ENCODE measurements at places on chromosomes 4 and X.
A peak's percentile ranks its signal among the peaks of the same experiment; 100 is the strongest.

DNA sequence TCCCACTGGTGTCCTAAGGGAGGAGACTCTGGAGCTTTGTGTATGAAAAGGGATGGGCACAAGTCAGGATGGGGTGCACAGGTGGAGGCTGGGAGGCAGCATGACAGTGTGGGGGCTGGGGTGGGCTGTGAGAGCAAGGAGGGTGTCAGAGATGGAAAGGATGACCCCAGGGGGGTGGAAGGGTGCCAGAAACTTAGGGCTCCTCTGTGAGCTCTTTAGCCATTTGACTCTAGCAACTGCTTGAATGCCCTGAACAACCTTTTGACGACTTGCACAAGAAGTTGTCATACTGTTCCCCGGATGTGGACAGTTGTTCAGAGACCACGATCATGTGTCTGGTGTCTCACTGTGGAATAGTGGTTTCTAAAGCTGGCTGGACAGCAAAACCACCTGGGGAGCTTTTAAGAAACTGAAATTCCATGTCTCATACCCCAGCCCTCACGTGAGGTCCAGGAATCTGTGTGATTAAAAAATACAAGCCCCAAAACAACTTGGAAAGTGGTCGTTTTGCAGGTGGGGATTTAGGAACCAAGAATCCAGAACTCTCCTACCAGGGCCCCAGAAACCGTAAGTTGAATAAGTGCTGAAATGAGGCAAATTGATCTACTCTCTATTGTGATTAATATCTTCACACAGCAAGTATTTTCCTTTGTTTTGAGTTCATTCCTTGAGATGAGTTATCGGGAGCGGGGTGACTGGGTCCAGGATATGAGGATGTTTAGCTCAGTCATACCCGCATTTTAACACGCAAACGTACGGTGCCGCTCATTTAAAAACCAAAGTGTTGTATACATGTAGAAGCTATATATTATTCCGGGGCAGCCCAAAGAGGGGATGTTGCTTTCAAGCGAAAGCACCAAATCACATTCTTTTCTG is 3.4 kb downstream of the RHOH start:
- no peak for DNase-seq

DNA sequence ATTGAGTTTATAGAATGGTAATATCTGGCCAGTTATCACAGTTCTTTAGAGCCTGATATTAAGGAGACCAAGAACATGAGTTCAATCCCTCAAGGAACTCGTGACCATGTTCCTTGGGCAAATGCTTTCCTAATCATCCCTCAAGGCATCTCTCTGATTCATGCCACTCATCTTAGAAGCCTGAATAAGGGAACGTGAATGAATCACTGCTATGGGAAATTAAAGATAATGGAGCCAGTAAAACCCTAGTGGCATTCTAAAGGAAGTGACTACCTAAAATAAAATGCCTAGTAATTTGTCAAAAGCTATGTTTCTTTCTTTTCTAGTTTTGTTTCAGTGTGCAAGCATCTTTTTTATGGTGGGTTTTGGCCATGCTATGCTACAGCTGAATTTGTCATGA is 1161.3 kb downstream of the C4orf33 start:
- DNase-seq = no peak

GRCh38 chrX:100643956-100644860 is at the start of gene SRPX2:
TSS of gene SRPX2 (plus strand) at chrX:100644199. CDS start at chrX:100646323, 2,124 bp downstream.
- DNase-seq = peak; percentile 62

GRCh38 chrX:25226151-25226550 is 210.4 kb upstream of the ARX start:
- no peak for DNase-seq

- DNase-seq = peak; percentile 58
Measured at GRCh38 chrX:9530848-9531274, 66.0 kb downstream of the TBL1X start.

DNA sequence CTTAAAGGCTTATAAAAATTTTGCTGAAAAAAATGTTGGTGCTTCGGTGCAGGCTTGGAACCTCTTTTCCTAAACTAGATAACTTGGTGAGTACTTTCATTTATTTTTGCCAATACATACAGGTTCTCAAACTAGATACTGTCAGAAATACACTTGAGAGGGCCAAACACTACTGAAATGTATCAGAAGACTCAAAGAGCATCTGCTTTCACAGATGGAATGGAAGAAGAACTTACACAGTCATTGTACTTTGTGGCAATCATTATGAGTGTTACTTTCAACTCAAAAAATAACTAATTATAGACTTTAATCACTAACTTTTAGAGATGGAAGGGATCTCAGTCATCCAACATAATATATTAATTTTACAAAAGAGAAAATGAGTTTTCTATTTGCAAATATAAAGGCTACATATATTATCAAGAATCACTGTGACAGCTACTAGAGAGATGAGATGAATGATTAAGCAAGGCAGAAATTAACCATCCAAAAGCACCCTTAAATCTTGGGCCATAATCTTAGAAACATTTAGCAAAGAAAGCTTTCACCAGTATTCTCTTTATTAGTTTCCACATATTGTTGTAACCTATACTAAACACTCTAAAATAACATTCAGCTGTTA is 1.0 kb downstream of the ENAM start:
- DNase-seq = no peak

GRCh38 chr4:171629182-171629581 is 184.0 kb upstream of the GALNTL6 start:
- DNase-seq = no peak

DNA sequence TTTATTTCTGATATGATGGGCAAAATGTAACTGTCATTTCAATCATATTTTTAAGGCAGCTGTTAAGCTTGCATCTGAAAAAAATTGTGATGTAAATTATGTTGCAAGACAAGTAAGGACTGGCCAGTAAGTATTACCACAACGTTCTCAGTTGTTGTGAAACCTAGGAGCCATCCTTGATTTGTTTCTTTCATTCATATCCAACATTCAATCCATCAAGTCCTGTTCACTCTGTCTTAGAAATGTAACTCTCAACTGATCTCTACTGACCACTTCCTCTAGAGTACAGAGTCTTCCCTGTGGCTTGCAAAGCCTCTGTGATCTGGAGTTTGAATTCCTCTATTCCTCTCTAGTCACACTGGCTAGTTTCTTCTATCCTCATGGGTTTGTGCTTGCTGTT is 161.4 kb upstream of the MAD2L1 start:
- no peak for DNase-seq

DNA sequence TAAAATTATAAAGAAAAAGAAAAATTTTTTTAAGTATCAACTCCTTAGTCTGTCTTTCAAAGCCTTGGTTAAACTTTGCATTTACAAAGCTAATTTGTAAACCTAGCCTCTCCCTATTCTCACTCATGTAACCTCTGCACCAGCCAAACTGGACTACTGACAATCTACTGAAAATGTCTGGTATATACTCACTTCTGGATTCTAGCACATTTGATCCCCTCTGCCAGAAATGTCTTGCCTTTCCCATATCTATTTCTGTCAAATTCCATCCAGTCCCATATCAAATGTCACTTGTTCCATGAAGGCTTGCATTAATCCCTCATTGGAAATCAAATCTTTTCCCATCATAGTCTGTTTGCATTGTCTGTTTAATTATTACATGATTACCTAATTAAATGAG is 105.8 kb upstream of the KLHL13 start:
- DNase-seq = no peak

DNA sequence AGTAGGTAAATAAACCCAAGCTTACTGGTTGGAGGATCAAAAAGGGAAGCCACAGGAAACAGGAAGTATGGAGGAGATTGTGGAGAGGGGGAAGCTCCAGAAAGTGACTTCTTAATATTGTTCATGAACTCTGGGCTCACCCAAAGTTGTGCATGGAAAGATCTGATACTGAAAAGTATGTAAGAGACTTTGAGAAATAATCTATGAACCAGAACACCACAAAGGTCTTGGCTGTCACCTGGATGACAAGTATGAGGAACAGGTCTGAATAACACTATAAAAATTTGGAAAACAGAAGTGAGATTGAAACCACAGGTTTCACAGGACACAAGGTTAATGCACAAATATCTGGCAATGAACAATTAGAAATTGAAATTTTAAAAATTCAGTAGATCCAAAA is 567.4 kb downstream of the INPP4B start:
- DNase-seq = no peak

GRCh38 chrX:116342903-116343302 is 93.5 kb upstream of the SLC6A14 start:
- no peak for DNase-seq

DNA sequence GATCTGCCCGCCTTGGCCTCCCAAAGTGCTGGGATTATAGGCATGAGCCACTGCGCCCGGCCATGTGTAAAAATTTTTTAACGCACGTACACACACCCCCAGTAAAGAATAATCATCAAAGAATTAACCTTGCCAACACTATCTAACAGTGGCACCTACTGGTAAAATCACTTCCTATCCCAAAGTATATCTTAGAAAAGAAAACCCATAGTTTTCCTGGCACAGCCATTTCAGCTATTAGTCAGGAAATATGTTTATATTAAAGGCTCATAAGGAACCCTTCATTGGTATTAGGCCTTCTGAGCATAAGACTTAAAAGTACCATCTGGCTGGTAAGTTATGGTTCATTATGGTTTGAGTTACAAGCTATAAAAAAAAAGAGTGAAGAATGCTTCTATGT is 14.1 kb downstream of the S100G start:
- DNase-seq = no peak

DNA sequence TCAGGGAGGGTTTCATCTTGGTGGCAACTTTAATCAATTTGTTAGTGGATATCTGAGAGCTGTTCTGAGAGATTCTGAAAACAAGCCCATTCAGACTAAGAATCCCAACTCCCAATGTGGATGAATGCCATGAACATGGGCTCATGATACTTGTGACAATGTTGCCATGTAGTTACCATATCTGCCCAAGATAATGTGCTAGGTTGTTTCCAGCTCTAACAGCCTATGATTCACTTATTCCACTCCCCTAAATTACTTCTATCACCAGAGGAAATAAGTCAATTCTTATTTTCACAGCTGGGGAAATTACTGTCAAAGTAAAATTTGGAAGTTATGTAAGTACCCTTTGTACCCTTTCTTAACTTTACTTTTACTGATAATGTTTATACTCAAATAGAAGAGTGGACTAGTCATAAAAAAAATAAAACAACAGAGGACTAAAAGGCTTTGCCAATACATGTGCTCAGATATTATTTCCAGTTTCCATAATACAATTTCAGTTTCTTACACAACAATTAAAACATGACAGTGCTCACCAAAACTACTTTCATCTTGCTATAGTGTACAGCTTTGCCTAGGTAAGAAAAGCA is 1101.7 kb upstream of the INTU start:
- DNase-seq = no peak

DNA sequence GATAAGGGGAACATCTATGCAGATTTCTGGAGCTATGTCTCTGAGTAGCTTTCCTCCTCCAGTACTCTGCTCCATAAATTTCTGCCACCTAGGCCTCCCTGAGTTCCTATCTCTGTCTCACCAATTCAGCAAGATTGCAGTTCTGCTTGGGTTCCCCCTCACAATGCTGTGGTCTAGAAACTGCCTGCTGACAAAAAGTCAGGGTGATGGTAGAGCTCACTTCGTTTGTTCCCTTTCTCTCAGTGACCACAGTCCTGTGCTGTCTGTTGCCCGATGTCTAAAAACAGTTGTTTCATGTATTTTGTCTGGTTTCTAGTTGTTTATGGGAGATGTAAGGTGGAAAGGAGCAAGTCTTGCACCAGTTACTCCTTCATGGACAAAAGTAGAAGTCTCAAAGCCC is 41.1 kb downstream of the AMMECR1 start:
- DNase-seq = no peak

DNA sequence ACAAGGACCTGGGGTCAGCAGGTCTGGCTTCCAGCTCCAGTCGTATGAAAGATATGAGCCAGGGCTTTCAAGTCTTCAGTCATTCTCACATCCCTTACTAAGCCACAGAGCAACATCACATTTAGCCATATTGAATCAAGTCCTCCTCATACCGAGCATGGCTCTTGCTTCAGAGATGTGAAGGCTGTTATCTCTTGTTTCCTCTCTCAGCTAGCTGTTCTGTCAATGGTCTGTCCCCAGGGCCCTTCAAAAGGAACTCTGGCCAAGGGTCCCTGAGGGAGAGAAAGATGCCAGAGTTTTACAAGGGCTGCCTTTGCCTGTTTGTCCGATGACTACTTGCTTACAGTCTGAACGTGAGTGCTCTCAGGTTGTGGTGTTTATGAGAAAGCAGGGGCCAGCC is 30.5 kb downstream of the DOCK11 start:
- DNase-seq = no peak

Measured in left hindlimb (tissue), 1 donor.